ENCODE measurements at places on chromosomes 5 and 9. TPM values are rescaled to one million over a fixed set of nuclear protein-coding genes. Genes with fewer than 3 reads are reported as not detected.

DNA sequence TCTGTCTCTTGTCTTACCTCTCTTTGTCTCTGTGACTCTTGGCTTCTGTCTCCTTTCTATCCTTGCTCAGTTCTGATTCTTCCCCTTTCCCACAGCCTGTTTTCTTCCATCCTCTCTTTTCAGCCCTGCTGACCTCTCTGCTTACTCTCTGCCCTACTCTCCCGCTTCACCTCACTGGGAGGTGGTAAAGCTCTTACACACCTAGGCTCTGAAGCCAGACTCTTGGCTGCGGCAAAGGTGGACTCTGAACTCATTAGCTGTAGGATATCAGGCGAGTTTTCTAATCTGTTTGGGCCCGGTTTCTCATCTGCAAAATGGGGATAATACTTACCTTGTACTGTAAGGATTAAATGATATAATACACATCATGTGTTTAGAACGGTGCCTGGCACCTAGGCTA lies 11.1 kb downstream of the PCDH1 start:
- no peak for DNase-seq

The NEUROG1 gene
- not detected for total RNA-seq

DNA sequence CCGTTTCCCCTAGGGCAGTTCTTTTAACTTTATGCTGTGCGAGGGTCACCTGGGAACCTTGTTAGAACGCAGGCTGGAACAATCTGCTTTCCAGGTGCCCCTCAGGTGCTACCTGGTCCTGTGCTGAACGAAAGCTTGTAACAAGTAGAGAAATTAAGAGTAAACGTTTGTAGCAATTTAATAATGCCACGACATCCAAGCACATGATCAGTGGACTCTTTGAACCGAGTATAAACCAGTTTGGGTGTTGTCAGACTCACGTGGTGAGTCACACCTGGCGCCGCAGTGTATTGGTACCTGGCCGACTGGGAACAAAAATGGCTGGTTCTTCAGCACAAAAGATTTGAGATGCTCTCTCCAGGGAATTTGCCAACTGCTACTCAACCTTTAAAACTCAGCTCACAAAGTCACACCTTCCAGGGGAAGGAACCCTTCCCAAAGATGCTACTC lies 926 bp upstream of the MYO10 start:
- no peak for DNase-seq

The GNA14 gene
- total RNA-seq, result not detected

DNA sequence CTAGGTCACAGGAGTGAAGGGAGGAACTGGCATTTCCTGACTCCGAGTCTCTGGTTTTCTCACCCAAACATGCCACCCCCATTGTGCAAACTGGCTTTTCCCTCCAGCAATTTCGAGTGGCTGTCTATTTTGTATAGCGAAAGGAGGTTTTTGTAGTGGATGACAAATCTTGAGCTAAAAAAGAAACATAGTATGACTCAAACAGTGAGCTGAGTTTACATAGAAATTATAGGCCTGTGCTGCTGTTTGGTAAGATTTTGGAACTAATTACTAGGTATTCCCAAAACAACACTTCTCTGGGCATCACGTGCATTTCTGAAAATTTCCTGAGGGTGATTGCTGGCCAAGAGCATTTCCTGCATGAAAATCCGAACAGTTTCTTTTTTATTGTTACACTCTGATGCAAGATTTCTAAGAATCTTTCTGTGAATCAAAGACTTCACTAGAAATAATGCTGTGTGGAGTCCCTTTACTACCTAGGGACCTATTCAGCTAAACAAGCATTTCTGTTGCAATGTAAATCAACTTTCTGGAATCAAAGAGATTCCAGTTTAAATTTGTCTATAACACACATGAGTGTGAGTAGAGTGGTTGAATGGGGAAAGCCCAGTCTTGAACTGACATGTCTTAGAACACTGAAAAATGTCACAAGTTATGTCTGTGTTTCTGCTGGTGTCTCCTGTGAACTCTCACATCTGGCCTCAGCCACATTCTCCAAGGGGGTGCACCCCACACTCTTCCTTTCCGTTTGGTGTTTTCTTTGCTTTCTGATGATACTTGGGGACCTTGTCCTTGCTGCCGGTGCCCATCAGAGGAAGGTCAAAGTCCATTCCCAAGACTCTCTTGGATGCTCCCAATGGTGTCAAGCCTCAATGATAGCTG lies 33.3 kb upstream of the DAPK1 start:
- no peak for DNase-seq

The PCA3 gene
- not detected for total RNA-seq

DNA sequence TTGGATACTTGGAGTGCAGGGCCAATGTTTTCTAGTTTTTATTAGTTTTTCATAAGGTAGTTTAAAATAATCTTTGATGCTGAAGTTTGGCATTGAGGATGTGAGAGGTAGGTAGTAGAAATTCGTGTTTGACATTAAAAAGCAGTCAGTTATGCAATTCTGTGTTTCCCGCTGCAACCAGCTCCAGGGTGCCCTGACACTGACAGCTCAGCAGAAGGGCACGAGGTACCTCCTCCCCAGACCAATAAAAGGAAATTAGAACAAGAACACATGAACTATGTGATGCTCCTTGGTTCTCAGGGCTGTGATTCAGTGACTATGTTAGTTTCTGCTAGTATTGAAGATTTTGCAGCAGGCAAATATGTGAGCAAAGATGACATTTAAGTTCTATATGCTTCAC lies 40.2 kb downstream of the NSUN2 start:
- DNase-seq, result no peak

- DNase-seq, result no peak
Observed at GRCh38 chr5:36180556-36181350, 28.8 kb downstream of the SKP2 start.

The STPG3 gene
- total RNA-seq, result not detected

GRCh38 chr5:102450313-102450990 lies 48.3 kb downstream of the SLCO6A1 start:
- no peak for DNase-seq

The FCN2 gene
- total RNA-seq, result not detected

GRCh38 chr5:81878333-81878732 lies 93.5 kb upstream of the ATG10 start:
- DNase-seq, result no peak

The MAMDC2 gene
- total RNA-seq, result not detected

- DNase-seq, result no peak
Observed at GRCh38 chr5:62896121-62896893, 317.7 kb downstream of the LRRC70 start.

GRCh38 chr5:43104057-43104456 lies 16.7 kb upstream of the ZNF131 start:
- DNase-seq, result no peak

DNA sequence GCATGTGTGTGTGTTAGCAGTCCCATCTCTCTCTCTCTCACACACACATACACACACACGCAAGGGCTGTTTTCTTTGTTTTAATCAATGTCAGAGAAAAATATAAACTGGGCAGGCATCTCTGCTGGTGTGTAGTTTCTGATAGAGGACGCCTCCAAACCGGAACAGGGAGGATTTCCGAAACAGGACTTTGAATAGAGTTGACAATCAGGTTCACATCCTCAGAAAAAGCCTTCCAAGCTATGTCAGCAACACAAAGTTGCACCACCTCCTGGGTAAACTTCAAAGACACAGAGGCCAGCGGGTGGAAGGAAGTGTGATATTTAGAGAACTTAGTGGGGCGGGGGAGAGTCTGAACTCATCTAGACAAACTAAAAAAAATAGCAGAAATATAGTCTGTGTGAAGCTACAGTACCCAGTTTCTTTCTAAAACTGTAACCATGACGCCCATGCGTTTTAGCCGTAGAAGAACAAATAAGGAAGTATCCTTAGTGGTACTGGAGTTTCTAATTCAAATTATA lies 1.2 kb downstream of the ST8SIA4 start:
- no peak for DNase-seq

GRCh38 chr5:42950116-42950455 lies 90.0 kb downstream of the ANXA2R start:
- DNase-seq, result no peak

DNA sequence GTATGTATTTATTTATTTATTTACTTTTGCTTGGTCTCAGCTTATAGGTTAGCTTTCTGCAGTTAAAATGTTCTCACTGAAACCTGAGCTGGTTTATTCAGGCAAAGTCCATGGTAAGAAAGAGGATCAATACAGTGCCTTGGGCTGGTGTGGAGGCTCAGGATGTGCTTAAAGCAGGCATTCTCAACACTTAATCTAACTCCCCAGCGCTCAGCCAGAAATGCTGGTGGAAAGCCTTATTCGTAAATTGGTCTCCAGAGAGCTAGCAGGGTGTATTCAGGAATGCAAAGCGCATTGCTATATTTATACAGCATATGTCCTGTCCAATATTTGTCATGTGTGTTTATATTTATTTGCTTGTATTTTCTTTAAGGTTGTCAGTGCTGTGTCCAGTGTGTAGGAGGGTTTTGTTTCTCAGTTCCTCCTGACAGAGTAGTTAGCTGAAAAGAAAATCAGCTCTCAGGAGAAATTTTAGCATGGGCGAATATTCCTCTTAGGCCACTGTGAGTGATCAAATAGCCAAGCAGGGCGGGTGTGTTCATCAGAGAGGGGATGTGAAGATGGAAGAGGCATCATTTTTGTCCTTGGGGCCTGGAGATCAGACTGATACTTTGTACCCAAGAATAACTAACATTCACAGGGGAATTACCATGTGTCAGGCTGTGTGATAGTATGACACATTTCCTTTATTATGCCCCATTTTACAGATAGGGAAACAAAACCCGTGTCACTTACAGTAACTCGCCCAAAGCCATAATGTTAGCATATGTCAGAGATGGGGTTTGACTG lies 65.8 kb downstream of the DOCK2 start:
- no peak for DNase-seq

GRCh38 chr9:10612641-10613398 lies at the start of gene PTPRD:
PTPRD (minus strand) TSS chr9:10613002.
- DNase-seq, result peak; percentile 27

DNA sequence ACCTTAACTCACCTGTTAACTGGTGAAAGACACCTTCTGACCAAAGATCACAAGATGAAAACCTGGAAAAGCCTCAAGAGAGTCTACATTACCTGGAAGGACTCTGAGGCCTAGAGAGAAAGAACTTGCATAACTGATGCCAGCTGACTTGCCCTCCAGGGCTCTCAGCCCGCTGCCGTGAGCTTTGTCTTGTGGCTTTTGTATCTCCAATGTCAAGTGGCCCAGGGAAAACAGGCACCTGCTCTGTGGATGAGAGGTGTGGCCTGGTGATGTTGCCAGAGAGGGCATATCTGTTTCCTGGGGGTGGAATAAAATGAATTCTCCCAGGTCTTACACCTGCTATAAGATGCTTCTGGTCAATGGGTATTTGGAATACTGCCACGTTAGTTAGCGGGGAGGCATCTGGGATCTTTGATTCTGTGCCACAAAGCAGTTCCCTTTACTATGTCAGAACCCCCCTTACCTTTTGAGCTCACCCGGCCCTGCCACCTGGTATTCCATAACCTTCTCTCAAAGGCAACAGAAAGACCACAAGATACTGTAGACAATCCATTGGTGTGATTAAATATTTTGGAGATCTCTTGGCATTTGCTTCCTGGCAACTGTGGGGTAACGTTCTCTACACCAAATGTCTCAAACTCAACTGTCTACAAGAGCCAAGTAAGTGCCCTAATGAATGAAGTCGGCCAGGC lies 54.9 kb upstream of the N4BP3 start:
- DNase-seq, result no peak

- no peak for DNase-seq
Observed at GRCh38 chr5:37248421-37248969, 681 bp downstream of the CPLANE1 start.

The LHX3 gene
- 0.09 TPM for total RNA-seq

- no peak for DNase-seq
Observed at GRCh38 chr5:23825196-23825595, 317.8 kb downstream of the PRDM9 start.

The PCDH12 gene
- 0.04 TPM for total RNA-seq

The SAPCD2 gene
- 78.8 TPM for total RNA-seq

The CTNND2 gene
- 0.35 TPM for total RNA-seq

DNA sequence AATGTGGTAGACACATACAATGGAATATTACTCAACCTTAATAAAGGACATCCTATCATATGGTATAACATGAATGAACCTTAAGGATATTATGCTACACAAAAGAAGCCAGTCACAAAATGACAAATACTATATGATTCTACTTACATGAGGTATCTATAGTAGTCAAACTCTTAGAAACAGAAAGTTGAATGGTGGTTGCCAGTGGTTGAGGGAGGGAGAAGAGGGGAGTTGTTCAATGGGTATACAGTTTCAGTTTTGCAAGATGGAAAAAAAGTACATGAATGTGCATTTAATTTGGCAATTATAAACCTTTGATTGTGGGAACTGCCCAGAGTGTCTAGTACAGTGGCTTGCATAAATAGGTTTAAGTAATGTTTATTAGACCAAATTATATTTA lies 473.3 kb upstream of the ZNF608 start:
- no peak for DNase-seq

GRCh38 chr5:108432024-108432423 lies 50.1 kb upstream of the FBXL17 start:
- no peak for DNase-seq

GRCh38 chr9:117821954-117822353 lies 117.8 kb downstream of the TLR4 start:
- DNase-seq, result no peak
